Epithelial cell of proximal tubule (primary cell): ENCODE measurements at places on chromosomes 6 and 20. TPM values are rescaled to one million over a fixed set of nuclear protein-coding genes. Genes with fewer than 3 reads are reported as not detected.

IYD gene
- not detected in 2 replicates for total RNA-seq

TREML1 gene
- not detected in 2 replicates for total RNA-seq

TRIM31 gene
- total RNA-seq, result not detected in 2 replicates

SLC35D3 gene
- total RNA-seq, result not detected in 2 replicates

SAPCD1 gene
- 0.94 and 4.4 TPM in 2 replicates for total RNA-seq

- DNase-seq, result no peak
Observed at GRCh38 chr6:159089909-159090308, 45.1 kb upstream of the TAGAP start.

DNA sequence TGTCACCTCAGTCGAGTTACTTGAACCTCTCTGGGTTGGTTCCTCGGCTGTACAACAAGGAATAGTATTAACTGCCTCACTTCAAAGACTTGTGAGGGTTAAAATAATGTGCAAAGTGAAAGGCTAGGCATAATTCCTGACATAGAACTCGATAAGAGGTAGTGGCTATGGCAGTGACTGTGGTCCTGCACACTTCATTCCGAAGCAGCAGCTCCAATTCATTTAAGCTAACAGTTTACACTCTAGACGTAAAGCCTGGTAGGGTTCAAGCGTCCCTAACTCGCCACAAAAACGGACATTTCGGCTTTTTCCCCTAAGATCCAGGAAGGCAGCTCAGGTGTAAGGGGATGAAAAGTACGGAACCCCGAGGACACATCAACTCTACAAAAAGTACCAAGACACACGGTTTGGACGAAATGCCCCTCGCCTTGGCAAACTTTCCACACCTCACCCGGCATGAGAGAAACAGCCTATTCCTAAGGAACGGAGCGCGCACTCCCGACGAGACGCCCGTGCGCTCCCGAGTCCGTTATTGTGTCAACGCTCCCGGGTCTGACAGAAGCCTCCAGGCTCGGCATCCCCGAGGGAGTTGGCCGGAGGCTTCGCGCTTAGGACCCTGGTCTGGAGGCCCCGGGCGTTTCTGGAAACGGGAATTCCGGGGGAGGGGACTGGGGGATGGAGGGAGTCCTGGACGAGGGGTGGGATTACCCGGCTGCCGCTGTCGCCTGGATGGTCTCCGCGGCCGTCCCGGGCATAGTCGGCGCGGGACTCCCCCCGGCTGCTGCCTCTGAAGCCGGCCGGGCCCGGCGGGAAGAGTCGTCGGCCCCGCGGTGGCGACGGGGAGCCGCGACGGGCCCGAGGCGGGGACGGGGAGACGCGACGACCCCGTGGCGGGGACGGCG lies 937 bp downstream of the ZNF318 start:
- DNase-seq, result no peak

DNA sequence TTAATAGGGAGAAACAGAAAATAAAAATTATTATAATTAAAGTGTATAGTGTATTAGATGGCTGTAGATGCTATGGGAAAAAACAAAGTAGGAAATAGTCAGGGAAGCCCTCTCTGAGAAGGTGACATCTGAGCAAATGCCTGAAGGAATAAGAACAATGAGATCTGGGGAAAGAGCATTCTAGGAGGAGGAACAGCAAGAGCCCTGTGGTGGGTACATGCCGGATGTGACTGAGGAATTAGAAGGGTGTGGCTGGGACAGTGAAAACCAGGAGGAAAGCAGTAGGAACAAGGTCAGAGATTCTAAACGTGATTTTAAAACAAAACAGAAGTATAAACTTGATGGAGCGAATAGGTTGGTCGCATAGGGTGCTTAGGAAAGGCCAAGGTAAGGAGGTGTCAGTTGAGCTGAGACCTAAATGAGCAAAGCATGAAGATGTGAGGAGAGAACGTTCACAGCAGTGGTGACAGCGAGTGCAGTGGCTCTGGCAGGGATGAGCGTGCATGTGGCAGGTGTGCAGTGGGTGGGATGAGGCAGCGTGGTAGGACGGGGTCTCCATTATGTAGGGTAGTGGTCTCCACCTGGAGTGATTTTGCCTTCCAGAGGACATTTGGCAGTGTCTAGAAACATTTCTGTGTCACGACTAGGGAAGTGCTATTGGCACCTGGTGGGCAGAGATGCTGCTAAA lies 97.1 kb upstream of the MRPS10 start:
- DNase-seq, result no peak

DNA sequence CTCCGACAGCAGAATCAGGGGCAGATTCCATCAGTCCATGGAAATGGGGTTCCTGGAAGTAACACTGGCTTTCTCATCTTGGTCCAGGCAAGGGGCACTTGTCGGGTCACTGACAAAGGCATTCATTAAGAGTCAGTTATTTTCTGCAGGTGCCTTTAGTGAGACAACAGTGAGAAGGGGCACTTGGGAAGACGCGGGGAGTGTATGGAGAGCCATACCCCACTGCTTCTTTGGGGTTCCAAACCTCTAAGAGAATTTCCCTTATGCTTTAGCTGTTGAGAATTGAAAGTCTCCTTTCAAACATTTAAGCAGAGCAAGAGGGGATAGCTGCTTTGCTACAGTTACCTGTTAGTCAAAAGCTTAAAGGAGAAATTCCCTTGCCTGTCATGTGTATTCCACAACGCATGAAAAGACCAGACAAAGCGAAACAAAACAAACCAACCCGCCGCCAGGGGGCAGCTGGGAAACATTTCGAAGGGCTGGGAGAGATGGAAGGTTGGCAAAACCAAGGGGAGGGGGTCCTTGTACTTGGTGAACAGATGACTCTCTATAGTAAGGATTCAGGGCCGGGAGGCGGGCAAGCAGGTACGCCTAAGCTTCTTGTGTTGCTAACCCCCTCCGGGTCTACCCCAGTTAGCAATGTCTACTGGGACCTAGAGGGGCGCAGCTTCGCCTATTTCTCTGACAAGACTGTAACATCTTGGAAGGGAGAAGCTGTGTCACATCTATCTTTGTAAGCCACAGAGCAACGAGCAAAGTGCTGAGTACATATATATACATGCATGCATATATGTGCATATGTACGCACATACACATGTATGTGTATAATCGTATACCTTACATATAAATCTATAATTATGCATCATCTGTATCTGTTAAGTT lies 474.9 kb upstream of the AGPAT4 start:
- no peak for DNase-seq

- no peak for DNase-seq
Observed at GRCh38 chr20:16368645-16369292, 204.5 kb downstream of the KIF16B start.

- no peak for DNase-seq
Observed at GRCh38 chr6:89954721-89955148, 60.5 kb downstream of the GJA10 start.
